GM20000 (cell line): ENCODE measurements at places on chromosomes 16 and 17.

GRCh38 chr17:61533797-61534196 lies 57.2 kb downstream of the NACA2 start:
- no peak for DNase-seq

- no peak for DNase-seq
Observed at GRCh38 chr17:34813290-34813689, 148.0 kb downstream of the CCT6B start.

DNA sequence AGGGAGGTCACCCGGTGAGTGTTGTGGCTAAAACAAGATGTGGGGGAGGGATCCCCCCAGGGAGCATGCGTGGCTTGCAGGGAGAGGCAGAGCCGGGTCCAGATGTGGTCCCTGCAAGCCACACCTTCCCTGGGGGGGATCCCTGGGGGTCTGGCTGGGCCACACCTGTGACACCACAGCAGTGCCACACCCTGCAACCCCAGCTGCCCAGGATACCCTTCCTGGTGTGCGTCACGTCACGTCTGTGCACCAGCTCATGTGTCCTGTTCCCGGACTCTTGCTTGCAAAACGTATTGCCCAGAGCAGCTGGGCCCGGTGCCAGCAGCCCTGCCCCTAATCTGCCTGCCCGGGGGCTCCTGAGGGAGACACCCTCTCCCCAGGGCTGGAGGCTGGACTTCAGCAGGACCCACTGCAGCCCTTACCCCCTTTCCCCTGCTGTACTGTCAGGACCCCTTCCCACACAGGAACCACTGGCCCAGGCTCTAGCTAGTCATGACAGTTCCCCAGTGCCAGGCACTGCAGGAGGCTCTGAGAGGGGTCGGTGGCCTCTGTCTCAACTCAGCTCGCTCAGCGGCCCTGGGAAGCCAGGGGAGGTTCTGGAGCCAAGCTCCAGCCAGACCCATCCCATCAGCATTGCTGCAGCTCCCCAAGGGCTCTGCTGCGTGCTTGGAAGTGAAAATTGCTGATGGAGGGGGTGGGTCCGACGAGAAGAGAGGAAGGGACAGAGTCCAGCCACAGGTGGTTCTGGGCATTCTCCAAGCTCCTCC lies 25.8 kb upstream of the ACSF3 start:
- no peak for DNase-seq

GRCh38 chr17:27854163-27854562 lies 39.0 kb downstream of the LYRM9 start:
- DNase-seq = no peak

DNA sequence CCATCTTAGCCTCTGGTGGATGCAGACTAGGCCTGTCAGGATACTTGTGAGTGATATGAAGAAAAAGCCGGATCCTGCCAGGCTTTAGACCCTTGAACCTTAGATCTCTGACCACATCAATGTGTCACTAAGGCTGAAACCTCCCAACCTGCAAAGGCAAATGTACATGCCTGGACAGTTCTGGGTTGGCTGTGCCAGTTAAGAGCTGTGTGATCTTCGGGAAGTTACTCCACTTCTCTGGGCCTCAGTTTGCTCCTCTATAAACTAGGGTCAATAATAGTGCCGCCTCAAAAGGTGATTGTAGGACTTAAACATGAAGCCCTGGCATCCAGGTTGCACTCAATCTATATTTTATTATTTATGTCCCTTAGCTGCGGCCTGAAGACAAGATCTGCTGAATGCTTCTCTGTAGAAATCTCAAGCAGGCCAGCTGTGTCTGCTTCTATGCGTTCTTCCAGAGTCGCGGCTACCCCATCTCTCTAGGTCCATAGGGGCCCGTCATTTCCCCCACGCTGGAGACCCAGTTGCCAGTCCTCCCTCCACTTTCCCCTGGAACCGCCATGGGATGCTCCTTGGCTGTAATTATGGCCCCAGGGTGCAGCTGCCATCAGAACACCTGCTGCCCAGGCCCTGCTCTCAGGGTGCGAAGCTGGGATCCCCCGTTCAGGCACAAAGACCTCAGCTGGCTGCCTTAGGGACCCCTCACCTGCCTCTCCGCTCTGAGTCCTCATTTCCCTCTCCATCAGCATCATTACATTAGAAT lies 50.2 kb downstream of the AKAP1 start:
- DNase-seq = no peak

- peak; percentile 75 for DNase-seq
Observed at GRCh38 chr17:75033346-75034235, 13.2 kb downstream of the ATP5PD start.

DNA sequence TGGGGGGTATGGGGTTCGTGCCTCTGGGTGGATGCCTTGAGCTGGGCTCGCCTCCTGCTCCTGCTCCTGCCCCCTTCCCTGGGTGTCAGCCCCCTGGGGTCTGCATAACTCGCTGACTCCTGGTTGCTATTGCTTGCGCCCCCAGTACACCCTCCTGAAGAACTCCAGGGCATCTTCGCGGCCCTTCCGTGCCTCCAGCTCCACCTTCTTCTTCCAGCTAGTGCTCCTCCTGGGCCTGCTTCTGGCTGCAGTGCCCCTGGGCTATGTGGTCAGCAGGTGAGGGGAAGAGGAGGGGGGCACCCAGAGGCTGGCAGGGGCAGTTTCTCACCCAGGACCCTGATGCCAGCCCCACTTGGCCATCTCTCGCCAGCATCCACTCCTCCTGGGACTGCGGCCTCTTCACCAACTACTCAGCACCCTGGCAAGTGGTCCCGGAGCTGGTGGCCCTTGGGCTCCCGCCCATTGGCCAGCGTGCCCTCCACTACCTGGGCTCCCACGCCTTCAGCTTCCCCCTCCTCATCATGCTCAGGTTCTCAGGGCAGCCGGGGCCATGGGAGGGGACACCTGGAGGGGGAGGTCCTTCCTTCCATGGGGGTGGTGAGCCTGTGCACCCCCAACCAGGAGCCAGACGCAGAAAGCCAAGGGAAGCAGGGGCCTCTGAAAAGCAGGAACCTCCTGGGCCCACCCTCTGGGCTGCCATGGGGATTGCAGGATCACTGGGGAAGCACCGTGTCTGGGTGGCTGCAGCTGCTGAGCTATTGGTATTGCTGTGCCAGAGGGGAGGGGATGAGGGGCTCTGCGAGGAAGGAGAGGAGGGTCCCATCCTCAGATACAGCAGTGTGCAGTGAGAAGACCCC lies 7.8 kb upstream of the C17orf99 start:
- DNase-seq = no peak

- no peak for DNase-seq
Observed at GRCh38 chr16:2199095-2199494, 2.7 kb upstream of the CASKIN1 start.

DNA sequence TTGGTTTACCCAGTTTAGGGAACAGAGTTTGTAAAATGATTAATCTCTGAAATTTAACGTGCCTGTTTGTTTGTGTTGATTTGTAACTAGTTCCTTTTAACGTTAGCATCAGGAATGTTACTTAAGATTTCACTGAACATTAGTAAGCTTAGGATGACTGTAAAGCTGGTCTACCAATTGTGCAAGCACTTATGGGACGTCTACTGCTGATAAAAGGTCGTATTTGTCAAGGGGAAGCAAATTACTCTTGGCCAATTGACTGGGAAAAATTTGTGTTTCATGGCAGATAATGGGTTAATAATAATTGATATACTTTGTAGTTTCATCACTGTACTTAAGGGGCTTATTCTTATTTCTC lies 11.8 kb downstream of the METTL9 start:
- no peak for DNase-seq

- peak; percentile 35 for DNase-seq
Observed at GRCh38 chr17:77959126-77959925, 823 bp downstream of the TNRC6C start.

- no peak for DNase-seq
Observed at GRCh38 chr17:30928584-30928983, 6.8 kb downstream of the ADAP2 start.

GRCh38 chr16:2171601-2172178 lies 16.1 kb downstream of the TRAF7 start:
- no peak for DNase-seq

DNA sequence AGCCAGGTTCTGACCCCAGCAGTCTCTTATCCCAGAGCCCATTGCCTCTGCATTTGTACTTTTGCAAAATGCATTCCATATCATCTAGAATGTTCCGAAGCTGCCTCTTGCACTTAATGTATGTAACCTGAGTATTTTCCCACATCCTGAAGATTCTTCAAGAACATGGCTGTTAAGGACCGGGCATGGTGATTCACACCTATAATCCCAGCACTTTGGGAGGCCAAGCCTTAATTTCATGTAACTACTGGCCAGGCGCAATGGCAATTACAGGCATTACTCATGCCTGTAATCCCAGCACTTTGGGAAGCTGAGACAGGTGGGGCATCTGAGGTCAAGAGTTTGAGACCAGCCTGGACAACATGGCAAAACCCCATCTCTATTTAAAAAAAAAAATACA lies 31.7 kb upstream of the GAN start:
- no peak for DNase-seq

DNA sequence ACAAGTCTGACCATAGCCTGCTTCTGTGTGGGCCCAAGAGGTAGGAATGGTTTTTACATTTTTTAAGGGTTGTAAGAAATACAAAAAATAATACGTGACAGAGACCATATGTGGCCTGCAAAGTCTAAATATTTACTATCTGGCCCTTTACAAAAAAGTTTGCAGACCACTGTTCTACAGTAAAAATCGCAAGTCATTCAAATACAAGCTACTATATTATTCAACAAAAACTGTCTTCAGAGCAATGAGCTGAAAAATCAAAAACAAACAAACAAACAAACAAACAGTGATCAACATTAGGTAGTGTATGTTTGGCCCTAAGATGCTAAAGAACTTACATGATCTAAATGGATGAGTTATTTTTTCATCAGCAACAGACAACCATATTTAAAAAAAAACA lies 32.5 kb downstream of the IKZF3 start:
- DNase-seq = no peak

DNA sequence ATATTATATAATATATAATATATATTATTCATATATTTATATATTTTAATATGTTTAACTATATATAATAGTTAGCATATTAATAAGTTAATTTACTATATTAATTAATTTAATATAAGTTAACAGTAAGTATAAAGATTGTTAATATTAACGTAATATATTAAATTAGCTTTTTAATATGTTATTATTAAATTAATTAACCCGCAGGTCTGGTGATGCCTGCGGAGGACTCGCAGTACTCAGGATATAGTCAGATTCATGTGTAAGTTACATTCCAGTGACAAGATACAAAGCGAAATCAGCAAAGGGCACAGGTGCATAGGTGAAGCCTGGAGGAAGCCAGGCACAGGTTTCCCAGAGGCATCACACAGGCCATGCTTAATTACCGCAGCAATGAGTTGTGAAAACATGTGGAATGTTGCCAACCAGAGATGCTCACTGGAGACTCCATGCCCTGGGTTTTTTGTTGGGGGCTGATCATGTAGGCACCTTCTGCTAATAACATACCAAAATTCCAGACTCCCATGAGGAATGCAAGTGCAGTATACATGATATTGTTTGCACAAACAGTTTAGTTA lies 130.4 kb upstream of the MPHOSPH6 start:
- no peak for DNase-seq

- DNase-seq = no peak
Observed at GRCh38 chr17:50815400-50815799, 20.0 kb upstream of the WFIKKN2 start.

GRCh38 chr17:76254275-76254674 lies 10.9 kb upstream of the UBALD2 start:
- DNase-seq = no peak

DNA sequence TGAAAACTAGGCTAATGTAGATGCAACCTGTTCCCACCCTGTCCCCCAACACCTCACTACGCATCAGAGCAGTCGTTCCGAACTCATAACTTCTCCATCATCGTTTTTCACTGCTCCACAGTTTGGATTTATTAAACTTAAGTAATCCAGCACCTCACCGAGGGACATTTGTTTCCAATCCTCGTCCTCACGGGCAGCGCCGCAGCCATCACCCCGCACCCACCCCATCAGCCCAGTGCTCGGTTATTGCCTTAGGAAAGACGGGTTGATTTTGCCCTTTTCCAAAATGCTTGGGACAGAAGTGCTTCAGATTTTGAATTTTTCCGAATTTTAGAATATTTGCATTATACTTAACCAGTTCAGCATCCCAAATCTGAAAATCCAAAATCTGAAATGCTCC lies 71.0 kb upstream of the DOC2B start:
- DNase-seq = no peak

- no peak for DNase-seq
Observed at GRCh38 chr17:55446581-55447205, 25.1 kb upstream of the MMD start.

DNA sequence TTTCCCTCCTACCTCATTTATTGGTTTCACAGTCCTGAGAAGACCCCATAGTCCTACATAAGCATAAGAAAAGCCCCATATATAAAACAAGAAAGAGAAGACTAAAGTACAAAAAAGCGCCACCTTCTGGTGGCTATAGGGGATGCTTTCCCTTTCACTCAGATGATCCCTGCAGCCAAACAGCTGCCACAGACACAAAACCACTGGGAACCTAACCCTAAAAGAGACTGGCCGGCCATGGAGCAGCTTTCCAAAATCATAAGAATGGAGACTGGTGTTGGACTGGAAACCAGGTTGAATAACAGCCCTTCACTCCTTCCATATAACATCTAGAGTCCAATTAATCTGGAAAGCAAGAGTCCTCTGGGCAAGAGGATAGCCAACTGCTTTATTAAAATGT lies 11.4 kb downstream of the DYNC1LI2 start:
- DNase-seq = peak; percentile 60
